ENCODE measurements at places on chromosomes 3 and 15.

GRCh38 chr3:59688636-59689035, 638.8 kb upstream of the CFAP20DC start:
- DNase-seq = no peak

- DNase-seq = no peak
Observed at GRCh38 chr3:50912746-50913145, 238.0 kb downstream of the DOCK3 start.

DNA sequence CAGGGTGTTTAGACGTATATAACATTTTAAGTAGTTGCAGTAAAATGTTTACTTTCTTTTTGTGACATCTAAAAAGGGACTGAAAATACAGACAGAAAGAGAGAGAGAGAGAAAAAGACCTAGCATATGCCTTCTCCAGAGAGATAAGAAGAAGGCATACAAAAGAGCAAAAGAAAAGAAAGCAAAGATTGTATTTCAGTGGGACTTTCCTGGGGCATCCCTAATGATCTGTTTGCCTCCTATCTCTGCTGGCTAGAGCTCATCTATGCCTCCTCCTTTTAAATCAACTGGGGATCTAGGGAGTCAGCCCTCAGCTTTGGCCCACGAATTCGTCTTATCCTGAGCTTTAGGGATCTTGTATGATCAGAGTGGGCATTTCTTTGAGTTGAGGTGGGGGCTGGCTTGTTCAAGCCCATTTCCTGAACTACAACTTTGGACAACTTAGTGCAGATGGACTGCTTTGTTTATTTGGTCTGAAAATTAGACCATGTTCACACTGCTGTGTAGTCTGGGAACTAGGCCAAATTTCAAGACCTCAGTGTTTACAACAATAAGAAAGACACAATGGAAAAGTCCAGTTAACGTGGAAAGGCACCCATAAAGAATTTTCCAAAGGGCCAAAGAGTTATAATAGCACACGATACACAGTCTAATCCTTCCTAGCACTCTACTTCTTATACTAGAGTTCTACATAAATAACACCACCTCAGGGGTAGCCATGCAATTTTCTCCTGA, 61.0 kb downstream of the ATP8B4 start:
- DNase-seq = no peak

- DNase-seq = no peak
Observed at GRCh38 chr3:47984075-47984728, 32.0 kb downstream of the MAP4 start.

- DNase-seq = peak; percentile 67
Observed at GRCh38 chr3:129892857-129893580, 492 bp downstream of the TMCC1 start.

DNA sequence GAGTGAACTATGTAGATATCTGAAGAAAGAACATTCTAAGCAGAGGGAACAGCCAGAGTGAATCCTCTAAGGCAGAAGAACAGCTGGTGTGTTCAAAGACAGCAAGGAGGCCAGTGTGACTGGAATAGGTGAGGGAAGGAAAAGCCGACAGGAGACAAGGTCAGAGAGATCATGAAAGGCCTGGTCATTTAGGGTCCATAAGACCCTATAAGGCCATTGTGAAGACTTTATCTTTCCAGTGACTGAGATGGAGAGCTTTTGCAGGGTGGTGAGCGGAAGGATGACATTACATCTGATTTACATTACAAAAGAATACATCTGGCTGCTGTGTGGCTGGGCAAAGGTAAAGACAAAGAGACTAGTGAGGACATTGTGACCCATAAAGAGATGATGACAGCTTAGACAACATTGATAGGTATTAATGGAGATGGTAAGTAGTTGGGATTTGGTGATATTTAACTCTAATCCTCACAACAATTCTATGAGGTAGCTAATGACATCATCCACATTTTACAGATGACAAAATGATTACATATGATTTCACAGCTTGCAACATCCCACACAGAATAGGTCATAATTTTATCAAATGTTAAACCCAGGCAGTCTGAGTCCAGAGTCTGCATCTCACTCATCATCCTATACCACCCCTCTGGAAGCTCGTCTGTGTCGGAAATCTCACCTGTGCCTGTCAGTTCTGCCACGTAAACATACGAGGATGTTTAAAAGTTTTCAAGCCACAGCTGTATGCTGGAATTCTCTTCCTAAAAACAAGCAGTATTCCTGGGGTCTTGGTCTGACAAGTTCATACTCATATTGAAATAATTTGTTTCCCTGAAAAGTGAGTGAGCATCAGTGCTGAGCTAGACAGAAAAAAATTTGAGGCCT, 70.2 kb upstream of the PIK3R4 start:
- no peak for DNase-seq

DNA sequence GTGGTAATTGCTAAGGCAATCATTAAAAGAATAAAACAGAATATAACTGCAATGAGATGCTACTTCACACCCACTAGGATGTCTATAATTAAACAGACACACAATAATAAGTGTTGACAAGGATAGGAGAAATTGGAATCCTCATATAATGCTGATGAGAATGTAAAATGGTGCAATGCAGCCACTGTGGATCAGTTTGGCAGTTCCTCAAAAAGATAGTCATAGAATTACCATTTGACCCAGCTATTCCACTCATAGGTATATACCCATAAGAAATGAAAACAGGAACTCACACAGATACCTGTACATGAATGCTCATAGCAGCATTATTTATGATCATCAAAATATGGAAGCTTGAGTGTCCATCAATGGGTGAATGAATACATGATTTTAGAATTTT, 9.6 kb upstream of the RNF111 start:
- DNase-seq = no peak

DNA sequence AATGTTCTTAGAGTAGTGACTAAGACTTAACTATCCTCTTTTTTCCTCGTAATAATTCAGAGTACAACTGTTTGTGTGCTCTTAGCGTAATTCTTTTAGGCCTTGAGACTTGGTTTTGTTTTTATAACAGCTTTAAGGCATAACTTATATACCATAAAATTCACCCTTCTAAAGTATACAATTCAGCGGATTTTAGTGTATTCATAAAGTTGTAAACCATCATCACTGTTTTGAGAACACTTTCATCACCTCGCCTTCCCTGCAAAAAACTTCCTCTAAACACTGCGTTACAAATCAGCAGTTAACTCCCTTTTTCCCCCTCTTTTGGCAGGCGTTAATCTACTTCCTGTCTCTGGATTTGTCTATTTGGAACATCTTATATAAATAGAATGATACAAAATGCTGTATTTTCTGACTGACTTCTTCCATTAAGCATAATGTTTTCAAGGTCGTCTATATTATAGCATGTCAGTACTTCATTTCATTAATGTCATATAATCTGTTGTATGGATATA, 18.7 kb downstream of the DNAJC13 start:
- no peak for DNase-seq

GRCh38 chr3:93855401-93855800, 118.3 kb downstream of the PROS1 start:
- no peak for DNase-seq

DNA sequence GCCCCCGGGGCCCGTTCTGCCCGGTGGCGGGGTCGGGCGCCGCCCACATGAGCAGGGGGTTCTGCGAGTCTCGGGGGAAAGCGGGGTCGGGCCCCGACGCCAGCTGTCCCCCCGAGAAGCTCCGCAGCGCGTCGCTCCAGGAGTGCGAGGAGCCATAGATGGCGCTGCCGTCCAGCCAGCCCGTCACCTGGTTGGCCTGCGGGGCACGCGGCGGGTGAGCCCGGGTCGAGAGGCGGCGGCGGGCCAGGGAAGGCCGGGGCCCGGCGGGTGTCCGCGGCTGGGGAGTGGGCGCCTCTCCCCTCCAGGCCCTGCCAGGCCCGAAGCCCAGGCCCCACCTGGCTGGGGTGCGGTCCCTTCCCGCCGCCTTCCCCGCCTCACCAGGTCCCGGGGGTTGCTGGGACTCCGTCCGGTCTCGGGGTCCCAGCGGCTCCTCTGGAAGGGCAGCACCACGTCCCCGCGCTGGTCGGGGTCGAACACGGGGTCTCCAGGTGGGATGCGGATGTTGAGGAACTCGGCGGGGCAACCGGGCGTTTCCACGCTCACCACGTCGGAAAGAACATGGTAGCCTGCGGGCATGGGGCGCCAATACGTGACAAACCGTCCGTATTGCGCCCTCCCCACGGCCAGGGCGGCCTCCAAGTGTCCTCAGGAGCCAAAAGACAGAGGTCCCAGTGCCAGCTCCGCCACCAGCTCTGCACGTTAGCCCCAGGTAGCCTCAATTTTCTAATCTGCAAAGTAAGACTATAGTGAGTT, 2.4 kb downstream of the DUOX2 start:
- no peak for DNase-seq

- no peak for DNase-seq
Observed at GRCh38 chr15:74240002-74240568, 4.0 kb downstream of the CCDC33 start.

- DNase-seq = no peak
Observed at GRCh38 chr15:48559285-48559684, 86.2 kb downstream of the FBN1 start.

DNA sequence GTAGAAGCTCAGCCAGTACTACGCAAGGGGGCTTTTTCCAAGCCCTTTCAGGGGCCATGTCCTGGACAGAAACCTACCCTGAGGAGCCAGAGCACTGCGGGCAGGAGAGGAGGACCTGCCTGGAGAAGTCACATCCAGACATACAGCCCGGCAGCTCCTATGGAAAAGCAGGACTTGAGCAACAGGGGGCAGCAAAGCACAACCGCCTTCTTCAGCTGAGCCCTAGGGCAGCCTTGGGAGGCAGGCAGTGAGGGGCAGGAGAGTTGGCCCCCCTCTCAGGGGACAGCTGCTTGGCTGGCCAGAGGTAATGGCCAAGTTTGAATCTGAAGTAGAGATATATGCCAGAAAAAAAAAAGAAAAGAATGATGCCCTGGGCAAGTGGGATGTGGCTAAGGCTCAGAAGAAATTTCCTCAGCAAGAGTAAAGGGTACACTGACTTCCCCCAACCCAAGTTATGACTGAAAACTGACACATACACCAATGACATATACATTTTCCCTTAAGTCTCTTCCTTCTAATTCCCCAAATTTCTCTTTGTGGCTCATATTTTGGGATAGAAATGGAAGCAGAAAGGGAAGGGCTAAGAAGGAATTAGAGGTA, 56.9 kb downstream of the CYP19A1 start:
- no peak for DNase-seq

DNA sequence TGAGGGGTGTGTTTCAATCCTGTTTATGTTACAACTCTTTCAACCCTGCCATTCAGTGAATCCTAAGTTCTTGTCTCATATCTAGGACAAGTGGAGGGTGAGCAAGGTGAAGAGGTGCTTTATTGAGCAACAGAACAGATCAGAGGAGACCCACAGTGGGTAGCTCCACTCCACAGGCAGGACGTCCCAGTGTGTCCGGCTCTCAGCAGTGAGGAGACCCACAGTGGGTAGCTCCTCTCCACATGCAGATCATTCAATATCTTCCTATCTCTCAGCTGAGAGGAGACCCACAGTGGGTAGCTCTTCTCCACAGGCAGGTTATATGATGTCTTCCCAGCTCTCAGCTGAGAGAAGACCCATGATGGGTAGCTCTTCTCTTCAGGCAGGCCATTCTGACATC, 556.7 kb downstream of the SI start:
- DNase-seq = no peak

DNA sequence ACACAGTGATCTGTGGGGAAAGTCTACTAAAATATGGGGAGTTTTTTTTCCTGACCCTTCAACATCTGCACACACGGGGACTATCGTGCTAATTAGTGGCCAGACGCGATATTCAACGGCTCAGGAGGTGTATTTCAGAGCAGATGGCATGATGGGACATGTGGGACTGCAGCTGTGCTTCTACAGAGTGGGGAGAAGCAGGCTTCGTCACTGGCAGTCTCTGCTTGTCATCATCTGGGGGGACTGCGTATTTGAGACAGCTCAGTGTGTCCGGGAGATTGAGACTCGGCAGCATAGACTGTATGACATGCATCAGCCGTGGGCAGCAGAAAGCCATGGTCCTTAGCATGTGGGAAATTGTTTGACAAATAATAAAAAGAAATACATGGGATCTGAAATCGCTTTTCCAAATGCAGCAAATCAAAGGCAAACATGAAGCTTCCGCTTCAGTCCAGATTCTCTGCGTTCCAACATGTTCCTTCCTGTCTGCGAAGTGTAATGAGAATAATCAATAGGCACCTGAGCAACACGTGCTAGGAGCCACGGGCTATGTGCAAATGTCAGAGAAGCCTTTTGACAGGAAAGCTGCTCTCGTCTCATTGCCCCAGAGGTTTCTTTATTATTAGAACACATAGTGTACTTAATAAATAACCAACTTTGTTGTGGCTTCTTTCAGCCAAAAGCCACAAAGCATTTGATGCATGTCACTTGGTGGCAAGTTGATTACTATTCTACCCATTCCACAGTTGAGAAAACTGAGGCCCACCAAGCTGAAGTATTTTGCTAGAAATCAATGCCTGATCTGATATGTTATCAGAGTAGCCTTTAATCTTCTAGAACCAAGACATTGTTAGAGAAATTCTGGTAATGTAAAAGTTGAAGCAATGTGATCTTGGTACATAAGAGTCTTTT, 276.3 kb downstream of the RYR3 start:
- DNase-seq = no peak

DNA sequence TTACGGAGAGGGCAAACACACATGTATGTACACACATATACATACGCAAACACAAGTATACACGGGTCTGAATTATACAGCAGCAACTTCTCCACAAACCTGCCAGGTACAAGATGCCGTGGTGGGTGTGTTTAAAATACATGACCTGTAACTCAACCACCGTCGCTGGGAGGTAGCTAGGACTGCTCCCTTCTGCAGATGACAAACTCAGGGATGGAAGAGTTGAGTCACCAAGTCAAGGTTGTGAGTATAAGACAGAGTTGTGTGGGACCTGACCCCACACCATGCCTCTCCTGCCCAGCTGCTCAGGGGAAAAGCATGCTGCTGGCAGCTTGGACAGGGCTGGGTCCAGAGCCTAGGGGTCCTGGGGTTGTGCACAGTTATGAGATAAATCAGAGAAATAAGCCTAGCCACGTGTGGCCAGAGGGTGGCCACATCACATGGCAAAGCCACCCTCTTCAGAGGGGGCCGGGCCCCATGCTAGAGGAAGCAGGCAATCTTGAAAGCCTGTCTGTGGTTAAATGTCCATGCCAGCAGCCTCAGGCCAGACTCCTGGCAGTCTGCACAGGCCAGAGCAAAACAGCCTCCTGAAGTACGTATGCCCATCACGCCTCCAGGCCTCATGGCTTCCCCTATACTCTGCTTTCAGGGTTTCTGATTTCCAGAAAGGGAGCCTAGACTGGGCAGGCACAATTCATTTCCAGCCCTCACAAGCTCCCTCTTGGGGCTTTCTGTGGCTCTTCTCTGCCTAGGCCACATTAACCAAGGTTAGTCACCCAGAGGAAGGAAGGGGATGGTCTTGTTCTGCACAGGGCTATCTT, 107.7 kb upstream of the RPL32 start:
- DNase-seq = no peak

GRCh38 chr3:13294442-13295351, 125.4 kb downstream of the NUP210 start:
- DNase-seq = no peak

DNA sequence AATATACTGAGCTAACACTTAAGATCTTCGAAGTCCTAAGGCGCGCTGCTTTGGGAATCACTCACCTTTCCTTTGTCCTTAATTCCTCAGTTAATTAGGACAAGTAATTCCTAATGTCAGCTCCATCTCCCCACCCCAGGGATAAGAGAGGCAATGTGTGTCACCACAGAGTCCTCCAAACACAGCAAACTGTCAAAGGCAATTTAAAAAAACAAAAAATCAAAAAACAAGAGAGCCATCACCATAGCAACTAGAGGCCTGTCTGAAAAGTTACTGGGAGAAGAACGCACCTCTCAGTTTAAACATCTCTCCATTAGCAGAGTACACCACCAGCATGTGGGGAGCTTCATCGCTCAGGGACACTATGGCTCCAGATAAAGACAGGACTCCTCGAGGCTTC, 101.7 kb downstream of the OSBPL10 start:
- no peak for DNase-seq

GRCh38 chr15:78859971-78860719, 12.5 kb upstream of the MORF4L1 start:
- peak; percentile 52 for DNase-seq
